ENCODE measurements at places on chromosomes 12 and 14.

DNA sequence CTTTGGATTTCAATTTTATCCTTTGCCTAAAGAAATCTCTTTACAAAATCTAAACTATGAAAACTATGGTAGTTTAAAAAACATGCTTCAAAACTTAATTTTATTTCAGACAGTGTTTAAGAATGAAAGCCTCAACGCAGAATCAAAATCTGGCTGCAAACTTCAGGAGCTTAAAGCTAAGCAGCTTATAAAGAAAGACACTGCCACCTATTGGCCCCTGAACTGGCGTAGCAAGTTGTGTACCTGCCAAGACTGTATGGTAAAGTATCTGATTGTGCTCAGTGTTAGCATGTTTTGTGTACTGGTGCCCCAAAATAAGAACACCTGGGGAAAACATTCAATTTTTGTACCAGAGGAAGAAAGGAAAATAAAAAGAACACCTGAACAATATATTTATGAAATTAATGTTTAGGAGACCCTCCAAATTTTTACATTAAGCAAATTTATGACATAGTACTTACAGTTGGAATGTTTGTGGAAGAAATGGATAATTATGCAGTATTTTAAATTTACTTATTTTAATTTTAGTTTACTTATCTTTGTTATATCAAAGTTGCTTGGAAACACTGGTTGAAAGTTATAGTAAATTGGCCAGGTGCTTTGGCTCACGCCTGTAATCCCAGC lies 12.2 kb downstream of the UBR7 start:
- DNase-seq, result peak; percentile 67

- peak; percentile 89 for DNase-seq
These were observed 39.4 kb downstream of the SH2B3 start for GRCh38 chr12:111444925-111445725.

GRCh38 chr14:91348845-91349465 lies 68.7 kb downstream of the CCDC88C start:
- DNase-seq, result peak; percentile 32

- no peak for DNase-seq
These were observed 86.3 kb upstream of the RASSF8 start for GRCh38 chr12:25872137-25872536.

GRCh38 chr12:59927032-59927431 lies 331.2 kb downstream of the SLC16A7 start:
- DNase-seq, result no peak

DNA sequence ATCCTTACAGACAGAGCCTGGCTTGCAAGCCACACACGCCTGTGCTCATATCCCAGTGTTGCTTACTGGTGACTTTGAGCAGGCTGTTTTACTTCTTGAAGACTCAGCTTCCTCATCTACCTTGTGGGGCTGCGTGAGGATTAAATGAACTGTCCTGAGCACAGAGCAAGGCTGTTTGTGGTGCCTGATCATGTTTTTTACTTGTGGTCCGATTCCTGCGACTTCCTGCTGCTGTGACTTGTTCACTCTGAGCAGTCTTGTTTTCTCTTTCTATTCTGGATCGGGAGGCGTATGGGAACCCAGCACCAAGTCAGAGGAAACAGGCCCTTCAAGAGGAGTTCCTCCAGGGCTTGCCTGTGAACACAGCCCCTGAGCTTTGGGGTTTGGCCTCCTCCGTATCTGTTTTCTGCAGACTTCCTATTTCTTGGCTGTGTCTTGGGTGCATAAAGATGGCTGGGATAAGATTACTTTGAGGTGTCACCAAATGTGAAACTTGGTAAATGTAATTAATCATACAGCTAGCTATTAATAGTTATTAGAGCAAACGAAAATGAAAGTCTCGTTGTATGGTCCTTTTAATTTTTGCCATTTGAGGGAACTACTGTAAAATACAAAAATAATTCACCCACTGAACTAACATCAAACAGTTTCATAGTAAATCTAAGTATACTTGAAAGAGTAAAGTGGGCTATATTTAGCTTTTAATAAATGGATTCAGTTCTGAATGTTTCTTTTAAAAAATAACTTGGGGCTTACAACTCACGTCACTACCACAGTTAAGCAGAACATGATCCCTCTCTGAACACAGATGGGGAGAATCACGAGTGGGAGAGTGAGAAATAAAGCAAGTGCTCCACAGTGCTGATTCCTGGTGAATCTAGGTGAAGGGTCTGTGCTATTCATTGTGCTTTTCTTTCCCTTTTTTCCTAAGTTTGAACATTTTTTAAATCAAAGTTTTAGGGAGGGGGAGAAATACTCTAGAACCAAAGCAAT lies 251.5 kb downstream of the FOXN3 start:
- DNase-seq, result peak; percentile 9

- no peak for DNase-seq
These were observed 59.0 kb downstream of the DENND5B start for GRCh38 chr12:31531893-31532292.

DNA sequence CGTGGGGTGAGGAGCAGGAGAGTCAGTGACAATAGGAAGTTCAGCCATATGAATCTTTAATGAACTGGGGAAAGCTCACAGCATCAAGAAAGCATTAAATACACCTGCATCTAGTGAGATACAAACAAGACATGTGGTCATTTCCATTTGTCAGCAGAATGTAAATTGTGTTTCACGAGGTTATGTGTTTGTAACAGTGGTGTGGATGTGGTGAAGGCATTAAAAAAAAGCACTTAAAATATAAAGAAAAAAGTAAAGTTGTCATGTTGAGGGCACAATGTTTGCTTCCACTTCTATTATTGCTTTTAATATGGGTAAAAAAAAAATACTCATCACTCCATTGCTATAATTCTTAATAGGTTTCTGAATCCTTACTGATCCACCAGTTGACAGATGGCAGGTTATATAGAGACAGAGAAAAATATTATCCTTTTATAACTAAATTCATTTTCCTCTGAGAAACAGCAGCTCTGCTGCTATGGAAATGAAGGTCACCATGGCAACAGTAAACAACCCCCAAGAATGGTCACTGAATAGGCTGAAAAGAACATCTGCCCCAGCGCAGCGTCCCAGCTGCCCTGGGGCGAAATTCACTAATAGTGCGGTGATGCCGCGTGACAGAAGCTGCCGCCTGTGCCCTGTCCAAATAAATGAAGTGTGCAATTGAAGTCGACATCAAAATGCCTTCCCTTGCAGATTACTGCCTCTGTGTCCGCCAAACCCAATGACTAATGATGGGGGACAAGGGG lies 226.1 kb downstream of the FOXN3 start:
- DNase-seq, result no peak

DNA sequence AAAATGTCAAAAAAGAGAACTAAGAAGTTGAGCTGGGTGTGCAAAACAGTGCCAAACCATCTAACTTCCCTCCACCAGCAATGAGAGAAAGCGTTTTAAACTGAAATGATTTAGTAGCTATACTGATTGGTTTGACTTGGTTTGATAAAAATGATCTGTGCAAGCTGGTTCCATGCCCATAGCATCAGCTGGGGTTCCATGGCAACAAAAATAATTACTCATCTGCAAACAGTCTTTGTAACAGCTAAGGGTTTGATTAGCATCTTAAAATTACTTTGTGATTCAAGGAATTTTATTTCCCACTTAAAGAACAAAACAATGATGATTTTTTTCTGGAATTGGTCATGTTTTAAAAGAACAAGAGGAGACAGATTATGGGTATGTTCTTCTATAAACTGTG lies 15.0 kb upstream of the BICD1 start:
- DNase-seq, result no peak

DNA sequence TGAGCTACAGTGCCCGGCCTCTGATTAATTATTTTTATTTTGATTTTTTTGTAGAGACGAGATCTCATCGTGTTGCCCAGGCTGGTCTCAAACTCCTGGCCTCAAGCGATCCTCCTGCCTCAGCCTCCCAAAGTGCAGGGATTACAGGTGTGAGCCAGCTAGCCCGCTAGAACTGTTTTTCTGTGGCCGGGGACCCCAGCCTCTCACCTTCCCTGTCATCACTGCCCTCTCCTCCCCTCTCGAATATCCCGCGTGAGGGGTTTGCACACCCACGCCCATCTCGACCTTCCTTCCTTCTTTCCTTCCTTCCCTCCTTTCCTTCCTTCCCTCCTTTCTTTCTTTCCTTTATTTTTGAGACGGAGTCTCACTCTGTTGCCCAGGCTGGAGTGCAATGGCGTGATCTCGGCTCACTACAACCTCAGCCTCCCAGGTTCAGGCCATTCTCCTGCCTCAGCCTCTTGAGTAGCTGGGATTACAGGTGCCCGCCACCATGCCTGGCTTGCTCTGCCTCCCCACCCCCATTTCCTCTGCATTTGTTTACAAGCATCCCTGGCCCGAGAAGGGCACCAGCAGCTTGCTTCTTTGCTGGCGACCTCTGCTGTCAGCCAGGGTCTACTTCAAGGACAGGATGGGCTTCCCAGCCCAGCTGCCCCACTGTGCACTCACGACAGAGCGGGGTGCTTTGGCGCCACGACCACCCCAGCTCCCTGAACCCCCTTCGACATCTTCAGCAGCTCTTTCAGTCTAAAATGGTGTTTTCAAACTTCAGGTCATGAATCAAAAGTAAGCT lies 4.3 kb upstream of the TRAF3 start:
- no peak for DNase-seq

DNA sequence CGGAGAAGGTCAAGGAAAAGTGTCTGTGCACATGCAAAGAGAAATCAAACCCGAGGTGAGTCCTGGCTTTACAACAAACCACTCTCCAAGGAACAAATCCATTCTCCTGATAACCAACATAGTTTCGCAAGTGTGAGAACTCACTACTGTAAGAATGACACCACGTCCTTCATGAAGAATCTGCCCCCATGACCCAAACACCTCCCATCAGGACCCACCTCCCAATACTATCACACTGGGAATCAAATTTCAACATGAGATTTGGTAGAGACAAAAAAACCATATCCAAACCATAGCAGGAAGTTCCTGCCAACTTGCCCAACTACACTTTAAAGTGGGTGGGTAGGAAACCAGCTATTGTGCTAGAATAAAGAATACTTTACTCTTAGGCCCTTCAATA lies 2.4 kb upstream of the ERC1 start:
- DNase-seq, result no peak

DNA sequence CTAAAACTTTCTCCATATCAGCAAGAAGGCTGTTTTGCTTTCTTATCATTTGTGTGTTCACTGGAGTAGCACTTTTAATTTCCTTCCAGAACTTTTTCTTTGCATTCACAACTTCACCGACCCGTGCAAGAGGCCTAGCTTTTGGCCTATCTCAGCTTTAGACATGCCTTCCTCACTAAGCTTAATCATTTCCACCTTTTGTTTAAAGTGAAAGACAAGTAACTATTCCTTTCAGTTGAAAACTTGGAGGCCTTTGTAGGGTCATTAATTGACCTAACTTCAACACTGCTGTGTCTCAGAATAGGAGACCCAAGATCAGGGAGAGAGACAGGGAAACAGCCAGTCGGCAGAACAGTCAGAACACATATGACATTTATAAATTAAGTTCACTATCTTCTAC lies 39.3 kb downstream of the BBS10 start:
- DNase-seq, result no peak

DNA sequence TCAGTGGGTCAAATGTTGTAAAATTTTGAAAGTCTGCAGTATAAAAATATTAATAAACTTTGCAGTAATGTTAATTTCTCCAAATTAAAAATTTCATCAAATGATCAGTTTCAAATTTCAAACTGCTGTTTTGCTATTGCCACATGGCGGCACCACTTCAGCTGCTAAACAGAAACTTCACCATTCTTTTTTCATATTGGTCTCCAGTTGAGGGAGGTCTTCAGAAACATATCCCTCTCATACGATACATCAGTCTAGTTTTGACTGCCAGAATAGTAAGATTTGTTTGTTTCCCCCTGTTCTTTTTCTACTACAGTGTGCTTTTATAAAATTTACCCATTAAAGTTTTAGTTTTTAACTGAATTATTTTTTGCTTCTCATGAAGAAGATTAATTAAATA lies 4.2 kb upstream of the TRHDE start:
- DNase-seq, result no peak

- DNase-seq, result no peak
These were observed 2.5 kb downstream of the LTBR start for GRCh38 chr12:6386491-6386890.

DNA sequence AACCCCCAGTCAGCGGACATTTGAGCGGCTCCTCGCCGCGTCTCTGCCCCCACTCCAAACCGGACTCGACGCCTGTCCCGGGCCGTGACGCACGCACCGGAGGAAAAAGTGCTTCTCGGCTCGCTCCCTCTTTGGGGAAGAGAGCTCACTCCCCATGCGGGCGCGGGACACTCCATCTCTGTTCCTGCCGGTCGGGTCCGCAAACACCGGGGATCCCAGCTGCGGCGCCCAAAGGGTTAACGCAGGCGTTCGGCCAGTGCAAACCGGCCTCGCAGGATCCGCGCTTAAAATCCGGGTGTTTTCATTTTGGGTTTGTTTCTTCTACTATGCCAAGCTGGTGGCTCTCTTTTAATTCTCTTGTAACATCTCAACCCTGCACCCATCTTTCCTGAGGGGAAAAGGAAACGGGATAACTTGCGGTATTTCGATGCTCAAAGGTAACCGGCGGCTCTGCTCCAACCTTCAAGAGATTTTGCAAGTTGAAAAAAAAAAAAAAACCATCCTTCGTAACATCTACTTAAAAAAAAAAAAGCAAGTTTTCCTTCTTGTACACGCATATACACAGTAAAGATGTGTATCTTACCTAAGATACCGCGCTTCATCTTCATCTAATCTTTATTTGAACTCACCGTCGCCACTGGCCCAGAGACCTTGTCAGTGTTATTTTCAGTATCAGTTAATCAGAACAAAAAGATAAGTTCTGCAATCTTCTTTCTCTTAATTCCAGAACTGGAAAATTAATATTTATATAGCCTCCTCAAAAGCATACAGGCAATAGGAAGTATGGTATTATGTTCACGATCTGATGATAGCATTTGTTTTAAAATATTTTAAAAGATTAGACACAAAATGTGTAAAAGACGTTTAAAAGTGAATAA lies 1.6 kb upstream of the ATP2B1 start:
- peak; percentile 38 for DNase-seq

GRCh38 chr12:2833327-2833726 lies 1.5 kb downstream of the NRIP2 start:
- no peak for DNase-seq

- no peak for DNase-seq
These were observed 17.8 kb downstream of the FBXL14 start for GRCh38 chr12:1576410-1577241.

GRCh38 chr12:115944392-115944742 lies 333.1 kb downstream of the MED13L start:
- DNase-seq, result no peak

- no peak for DNase-seq
These were observed 50.5 kb upstream of the KRR1 start for GRCh38 chr12:75561921-75562320.

DNA sequence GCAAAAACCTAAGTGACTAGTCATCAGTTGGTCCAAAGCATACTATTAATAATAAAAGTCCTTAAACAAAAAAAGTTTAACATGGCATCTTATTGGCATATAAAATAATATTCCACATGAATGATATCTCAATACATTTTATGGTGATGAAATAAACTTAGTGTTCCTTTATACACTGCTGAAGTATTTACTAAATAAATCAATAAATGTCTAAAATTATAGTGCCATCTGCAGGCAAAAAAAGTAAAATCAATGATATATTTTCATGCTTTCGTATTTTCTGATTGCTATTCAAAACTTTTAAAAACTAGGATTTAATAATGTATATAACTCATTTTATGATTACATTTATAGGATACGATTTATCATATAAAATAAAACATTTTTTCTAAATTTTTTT lies 30.5 kb downstream of the PUS7L start:
- DNase-seq, result no peak

GRCh38 chr12:69474456-69474855 lies 4.3 kb downstream of the FRS2 start:
- DNase-seq, result no peak

Data from CD4-positive, alpha-beta T cell treated with Interleukin-12 subunit alpha and Interleukin-12 subunit beta, for 1 hour (primary cell).